ENCODE measurements at places on chromosomes 12 and 14.

DNA sequence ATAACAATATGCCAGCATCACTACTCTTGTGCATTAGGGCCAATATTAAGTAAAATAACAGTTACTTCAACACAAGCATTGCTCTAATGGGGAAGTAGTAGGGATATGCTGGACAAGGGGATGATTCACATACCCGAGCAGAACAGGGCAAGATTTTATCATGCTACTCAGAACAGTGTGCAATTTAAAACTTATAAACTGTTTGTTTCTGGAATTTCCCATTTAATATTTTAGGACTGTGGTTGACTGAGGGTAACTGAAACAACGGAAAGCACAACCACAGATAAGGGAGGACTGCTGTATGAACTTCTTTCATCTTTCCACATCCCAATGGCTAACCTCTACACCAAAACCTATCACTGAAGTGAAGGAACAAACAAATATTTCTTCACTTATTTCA is 36.8 kb downstream of the SARNP start:
- no peak for DNase-seq

DNA sequence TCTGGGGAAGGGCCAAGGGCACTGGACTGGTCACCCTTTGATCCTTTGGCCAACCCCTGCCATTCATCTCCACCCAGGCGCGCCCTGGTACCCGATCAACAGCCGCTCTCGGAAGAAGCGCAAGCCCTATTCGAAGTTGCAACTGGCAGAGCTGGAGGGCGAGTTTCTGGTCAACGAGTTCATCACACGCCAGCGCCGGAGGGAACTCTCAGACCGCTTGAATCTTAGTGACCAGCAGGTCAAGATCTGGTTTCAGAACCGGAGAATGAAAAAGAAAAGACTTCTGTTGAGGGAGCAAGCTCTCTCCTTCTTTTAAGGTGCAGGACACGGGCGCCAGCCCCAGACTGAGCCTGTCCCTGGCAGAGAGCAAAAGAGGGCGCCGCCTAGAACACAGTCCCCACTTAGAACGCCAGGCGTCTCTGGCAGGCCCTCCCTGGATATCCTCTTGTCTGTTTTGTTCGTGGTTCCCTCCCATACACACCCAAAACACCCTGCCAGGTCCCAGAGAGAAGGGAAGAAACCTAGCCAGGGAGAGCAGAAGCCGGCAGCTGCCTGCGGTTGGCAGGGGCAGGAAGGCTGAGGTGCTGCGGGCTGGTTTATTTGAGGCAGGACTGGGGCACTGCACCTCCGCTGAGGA is 1.7 kb downstream of the HOXC12 start:
- DNase-seq: no peak

DNA sequence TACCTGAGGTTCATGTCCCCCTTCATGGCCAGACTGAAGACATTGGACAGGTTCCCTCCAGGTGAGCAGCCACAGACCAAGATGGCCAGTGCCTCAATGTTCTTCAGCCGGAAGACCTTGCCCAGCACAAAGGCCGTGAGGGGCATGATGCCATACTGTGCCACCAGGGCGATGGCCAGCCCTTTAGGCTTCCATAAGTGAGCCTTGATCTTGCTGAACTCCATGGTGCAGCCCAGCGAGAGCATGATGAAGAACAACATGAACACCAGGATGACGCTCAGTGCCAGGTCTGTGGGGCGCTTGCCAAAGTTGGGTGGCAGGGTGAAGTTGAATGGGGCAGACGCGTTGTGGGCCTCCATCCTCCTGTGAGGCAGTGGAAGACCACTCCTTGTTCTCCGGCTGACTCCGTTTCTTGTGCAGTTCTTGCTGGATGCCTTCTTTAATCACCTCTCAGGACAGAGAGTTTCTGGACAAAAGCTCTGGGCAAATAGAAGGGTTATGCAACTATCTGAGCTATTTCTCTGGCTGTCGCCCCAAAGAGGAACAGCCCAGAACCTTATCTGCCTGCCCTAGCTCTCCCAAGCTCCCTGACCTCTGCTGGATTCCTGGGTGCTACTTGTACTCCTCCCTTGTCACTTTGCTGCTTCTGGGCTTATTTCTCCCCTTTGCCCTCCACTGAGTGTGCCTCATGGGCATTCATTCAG is at the start of gene SLC10A1:
SLC10A1 (minus strand) TSS at position 445 of the 704 bp plus-strand sequence; CDS start at position 359, 86 bp downstream.
- DNase-seq: no peak

DNA sequence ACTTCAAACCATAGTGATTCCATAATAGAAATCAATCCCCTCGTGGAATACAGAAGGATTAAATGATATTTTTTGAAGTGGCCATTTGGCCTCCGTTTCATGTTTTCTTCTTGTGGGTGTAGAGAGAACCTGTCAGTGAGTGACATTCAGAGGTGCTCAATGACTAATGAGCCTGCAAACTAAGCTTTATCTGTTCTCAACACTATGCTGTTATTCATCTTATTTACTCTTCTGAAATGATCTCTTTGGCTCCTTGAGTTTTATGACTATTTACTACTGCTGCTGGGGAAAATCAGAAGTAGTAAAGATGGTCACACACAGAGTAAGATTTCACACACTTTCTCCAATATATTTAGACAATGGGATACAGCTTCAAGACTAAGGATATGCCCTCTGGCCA is 30.4 kb downstream of the ATP2B1 start:
- no peak for DNase-seq

- no peak for DNase-seq
Observed at GRCh38 chr12:74349925-74350324, 187.7 kb upstream of the ATXN7L3B start.
